ENCODE measurements at places on chromosomes 5 and 9. TPM values are rescaled to one million over a fixed set of nuclear protein-coding genes. Genes with fewer than 3 reads are reported as not detected.

GRCh38 chr9:90368928-90369327 is 273.7 kb downstream of the DIRAS2 start:
- no peak overlapping the region for H3K27ac ChIP-seq
- H3K36me3 ChIP-seq, result no peaks in the 10 kb centered on the region
- DNase-seq, result no peak
- H3K27me3 ChIP-seq, result no peaks in the 10 kb centered on the region
- no peak overlapping the region for H3K4me3 ChIP-seq

Gene GARIN3
- not detected for total RNA-seq

- H3K4me3 ChIP-seq, result no peak overlapping the region
- H3K4me1 ChIP-seq, result peaks cover 24% of the 10 kb centered on the region
- H3K36me3 ChIP-seq, result no peaks in the 10 kb centered on the region
Observed at GRCh38 chr5:15008921-15009320, 137.3 kb upstream of the ANKH start.

GRCh38 chr5:78540335-78541085 is 108.1 kb downstream of the LHFPL2 start:
- no peak overlapping the region for H3K4me3 ChIP-seq
- peaks cover 39% of the 10 kb centered on the region for H3K4me1 ChIP-seq
- H3K27ac ChIP-seq, result peak overlapping the region; percentile 54
- no peaks in the 10 kb centered on the region for H3K27me3 ChIP-seq
- no peaks in the 10 kb centered on the region for H3K36me3 ChIP-seq
- DNase-seq, result no peak

GRCh38 chr9:14298601-14299022 is 15.3 kb downstream of the NFIB start:
- H3K27ac ChIP-seq, result no peak overlapping the region
- no peak overlapping the region for H3K4me3 ChIP-seq

- H3K27me3 ChIP-seq, result no peaks in the 10 kb centered on the region
- no peak overlapping the region for H3K4me3 ChIP-seq
- no peak overlapping the region for H3K27ac ChIP-seq
- H3K36me3 ChIP-seq, result no peaks in the 10 kb centered on the region
- no peak for DNase-seq
- no peaks in the 10 kb centered on the region for H3K4me1 ChIP-seq
Observed at GRCh38 chr9:131296460-131296859, 6.9 kb downstream of the PLPP7 start.

DNA sequence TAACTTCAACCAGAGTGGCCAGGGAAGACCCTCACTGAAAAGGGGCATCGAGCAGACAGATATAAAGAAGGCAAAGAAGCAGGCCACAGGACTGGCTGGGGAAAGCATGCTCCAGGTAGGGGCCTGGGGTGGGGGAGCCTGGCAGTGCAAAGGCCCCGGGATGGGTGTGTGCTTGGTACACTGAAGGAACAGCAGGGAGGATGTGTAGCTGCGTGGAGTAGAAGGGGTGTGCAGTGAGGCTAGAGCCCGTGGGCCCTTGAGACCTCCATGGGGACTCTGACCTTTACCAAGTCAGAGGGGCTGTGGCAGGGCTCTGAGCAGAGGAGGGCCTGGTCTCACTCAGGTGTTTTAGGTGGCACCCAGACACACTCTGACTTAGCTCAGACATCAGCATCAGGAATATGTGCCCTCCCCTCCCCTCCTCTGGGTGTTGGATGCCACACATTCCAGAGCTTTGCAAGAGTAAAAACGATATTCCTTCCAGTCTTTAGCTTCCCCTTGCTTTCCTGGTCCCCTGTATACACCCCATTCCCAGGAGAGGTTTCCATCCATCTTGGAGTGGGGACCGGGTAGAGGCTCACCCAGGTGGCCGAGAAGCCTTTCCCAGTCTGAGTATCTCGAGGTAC is 7.6 kb downstream of the TRIM7 start:
- peaks cover 5% of the 10 kb centered on the region for H3K36me3 ChIP-seq
- no peaks in the 10 kb centered on the region for H3K27me3 ChIP-seq
- H3K4me1 ChIP-seq, result peaks cover 6% of the 10 kb centered on the region
- DNase-seq, result no peak

DNA sequence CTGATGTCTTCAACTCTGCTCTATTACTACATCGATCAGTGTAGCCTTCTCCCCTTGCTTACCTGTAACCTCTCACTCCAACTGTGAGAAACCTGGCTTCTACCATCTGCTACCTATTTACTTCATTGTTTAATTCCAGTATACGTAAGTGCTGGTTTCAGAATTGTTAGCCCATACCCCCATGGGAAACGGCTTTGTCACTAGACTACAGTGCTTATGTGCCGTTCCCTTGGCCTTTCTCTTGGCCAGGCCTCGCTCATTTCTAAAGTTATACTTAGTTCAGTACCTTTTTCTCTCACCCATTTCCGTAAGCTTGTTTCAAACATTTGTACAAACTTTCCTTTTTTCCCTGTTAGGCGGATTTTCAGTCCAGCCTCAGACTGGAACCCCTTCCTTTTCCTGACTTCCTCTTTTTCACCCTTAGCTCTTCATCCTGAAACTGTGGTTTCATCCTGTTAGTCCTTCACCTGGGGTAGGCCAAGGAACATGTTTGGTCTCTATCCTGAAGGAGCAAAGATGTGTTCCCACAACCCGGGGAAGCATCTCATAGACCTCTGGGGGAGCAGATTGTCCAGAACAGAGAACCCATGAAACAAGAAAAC is 21.7 kb downstream of the ALG2 start:
- H3K36me3 ChIP-seq, result no peaks in the 10 kb centered on the region
- no peaks in the 10 kb centered on the region for H3K27me3 ChIP-seq
- no peak for DNase-seq
- no peak overlapping the region for H3K27ac ChIP-seq

DNA sequence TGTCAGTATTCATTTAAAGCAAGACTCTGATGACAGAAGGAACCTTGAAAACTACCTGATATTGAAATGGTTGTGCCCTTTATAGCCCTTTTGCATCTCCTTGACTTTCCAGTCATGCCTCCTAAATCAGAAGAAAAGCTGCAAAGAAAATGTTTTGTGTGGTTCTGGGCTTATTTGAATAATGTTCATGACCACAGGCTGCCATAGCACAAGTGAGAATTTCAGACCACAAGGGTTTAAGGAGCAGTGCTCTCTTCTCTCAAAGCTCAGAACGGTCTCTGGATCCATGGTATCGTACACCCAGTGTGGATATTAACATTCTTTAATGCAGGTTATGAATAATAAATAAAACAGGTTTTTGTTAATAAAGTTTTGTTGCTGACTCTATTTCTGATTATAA is 54.2 kb downstream of the GPR107 start:
- no peak overlapping the region for H3K27ac ChIP-seq
- H3K27me3 ChIP-seq, result no peaks in the 10 kb centered on the region
- H3K36me3 ChIP-seq, result peaks cover 56% of the 10 kb centered on the region
- no peak overlapping the region for H3K4me3 ChIP-seq
- DNase-seq, result no peak

DNA sequence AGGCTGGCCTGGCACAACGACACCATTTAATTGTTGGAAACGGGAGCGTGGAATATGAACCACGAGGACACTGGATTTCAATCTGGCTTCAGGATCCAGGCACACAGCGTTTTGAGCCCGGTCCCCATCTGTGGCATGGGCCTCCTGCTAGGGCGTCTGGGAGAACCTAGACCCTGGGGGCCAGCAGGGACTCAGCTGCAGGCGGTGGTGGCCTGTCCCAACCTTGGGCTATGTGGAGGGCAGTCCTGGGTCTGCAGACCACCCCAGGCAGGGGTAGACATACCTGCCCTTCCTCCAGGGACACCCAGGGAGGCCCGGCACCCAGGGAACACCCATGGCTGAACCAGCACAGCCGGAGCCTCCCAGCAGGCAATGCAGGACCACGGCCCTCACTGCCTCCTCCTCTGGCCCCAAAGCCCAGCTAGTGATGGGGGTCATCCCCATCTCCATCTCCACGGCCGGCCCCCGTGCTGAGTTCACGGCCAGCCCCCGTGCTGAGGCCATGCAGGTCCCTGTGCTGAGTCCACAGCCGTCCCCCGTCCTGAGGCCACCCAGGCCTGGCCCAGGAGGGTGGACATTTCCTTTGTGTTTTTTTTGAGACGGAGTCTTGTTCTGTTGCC is 18.5 kb upstream of the UBAC1 start:
- no peak overlapping the region for H3K4me3 ChIP-seq
- no peaks in the 10 kb centered on the region for H3K4me1 ChIP-seq
- DNase-seq, result no peak
- H3K27ac ChIP-seq, result no peak overlapping the region
- H3K27me3 ChIP-seq, result peaks cover 10% of the 10 kb centered on the region

Gene PCDHB16
- 16.3 TPM for total RNA-seq

DNA sequence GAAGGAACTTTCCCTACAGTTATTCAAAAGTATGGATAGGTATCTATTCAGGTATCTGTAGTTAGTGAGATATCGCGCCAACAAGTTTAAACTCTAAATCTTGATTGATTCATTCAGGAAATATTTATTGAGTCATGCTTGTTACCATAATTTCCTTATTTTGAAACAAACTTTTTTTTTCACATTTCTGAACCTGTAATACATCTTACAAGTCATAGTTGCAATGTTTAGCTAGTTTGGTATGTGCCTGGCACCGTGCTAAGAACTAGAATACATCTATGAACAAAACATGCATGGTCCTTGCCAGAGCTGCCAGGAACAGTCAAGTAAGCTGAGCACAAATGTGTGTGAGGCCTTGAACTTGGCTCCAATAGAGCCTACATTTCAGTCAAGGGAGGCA is 226.4 kb downstream of the PCSK5 start:
- no peak for DNase-seq
- H3K27ac ChIP-seq, result no peak overlapping the region
- H3K4me3 ChIP-seq, result no peak overlapping the region

GRCh38 chr5:15807871-15808270 is 307.9 kb downstream of the FBXL7 start:
- H3K4me3 ChIP-seq, result no peak overlapping the region
- no peaks in the 10 kb centered on the region for H3K36me3 ChIP-seq
- no peak overlapping the region for H3K27ac ChIP-seq

Data from SJSA1 (cell line).